ENCODE measurements at places on chromosomes 7 and 10.
A peak's percentile ranks its signal among the peaks of the same experiment; 100 is the strongest.

DNA sequence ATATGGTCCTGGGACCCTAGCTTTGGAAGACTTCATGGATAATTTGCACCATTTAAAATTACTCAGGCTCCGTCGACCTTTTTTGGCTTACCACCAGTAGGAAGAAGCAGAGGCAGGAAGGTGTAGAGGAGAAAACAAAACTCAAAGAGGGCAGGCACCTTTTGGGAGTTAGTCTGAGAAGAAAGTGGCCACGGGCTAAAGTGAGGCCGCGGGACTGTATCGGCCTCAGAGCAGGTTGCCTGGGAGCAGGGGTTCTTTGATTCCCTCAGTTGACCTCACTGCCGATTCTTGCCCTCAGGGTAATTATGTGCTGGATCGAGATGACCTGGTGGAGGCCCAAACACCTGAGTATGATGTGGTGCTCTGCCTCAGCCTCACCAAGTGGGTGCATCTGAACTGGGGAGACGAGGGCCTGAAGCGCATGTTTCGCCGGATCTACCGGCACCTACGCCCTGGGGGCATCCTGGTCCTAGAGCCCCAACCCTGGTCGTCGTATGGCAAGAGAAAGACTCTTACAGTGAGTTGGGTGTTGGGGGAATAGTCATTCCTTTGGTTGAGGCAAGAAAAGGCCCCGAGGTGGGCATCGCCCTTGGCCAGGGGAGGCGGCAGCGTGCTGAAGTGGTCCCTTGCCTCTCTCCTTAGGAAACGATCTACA lies 3.1 kb downstream of the MEPCE start:
- no peak for DNase-seq

- DNase-seq, result no peak
These were observed 11.9 kb downstream of the EZH2 start for GRCh38 chr7:148872188-148872587.

GRCh38 chr7:127870231-127870907 lies 160.9 kb downstream of the LRRC4 start:
- no peak for DNase-seq

DNA sequence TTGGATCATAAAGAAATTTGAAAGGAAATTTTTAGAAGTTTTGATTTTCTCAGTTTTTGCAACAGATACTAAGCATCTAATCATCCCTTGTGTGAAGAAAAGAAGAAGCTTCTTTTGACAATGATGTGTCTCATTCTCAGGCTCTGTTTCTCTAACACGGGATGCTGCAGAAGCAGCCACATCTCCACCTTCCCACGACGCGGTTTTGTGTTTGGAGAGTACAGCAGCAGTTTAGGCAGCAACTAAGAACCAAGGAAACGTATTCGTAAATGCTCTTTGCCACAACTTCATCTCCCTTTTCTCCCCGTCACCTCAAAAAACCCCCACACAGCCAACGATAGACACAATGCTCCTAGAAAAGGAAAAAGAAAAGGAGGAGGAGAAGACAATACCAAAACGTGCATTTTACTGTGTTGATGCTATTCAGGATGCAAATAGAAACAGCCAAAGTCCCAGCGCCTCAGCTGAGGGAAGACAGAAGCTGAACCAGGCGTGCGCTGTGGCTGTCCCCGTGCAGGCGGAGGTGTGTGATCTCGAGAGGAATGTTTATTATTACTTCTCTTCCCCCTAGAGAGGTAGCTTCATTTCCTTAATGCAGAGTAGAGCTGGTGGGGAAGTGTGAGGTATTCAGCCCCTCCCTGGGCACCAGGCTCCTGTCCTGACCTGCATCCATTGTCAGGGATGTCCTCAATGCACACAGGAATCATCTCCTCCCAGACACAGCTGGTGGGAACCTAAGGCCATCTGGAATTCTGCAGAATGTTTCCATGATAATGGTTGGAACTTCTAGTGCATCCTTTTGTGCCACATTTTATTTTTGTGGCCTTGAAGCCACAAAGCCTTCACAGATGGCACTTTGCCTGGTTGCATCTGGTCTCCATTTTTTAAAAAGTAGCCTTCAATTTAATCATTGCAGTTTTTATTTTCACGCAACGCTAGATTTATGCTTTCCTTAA lies 174.6 kb upstream of the KLF6 start:
- DNase-seq, result no peak

- DNase-seq, result no peak
These were observed 352.0 kb downstream of the PCLO start for GRCh38 chr7:82810558-82811259.

DNA sequence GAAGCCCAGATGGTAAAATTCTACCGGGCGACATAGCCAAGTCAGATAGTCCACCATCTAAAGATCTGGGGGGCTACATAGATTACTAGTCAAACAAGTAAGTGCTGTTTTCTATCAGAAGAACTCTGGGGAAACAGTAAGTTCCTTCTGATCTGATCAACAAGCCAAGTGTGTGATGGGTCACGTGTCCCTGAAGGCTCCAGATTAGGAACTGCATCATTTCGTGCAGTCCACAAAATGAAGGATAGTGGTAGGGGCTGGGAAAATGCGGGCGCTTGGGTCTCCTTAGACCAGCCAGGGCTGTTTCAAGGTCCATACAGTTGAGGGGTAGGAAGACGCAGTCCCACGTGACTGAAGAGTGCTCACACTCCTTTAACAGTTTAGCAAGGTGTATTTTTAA lies 1.8 kb upstream of the CHN2 start:
- DNase-seq, result no peak

DNA sequence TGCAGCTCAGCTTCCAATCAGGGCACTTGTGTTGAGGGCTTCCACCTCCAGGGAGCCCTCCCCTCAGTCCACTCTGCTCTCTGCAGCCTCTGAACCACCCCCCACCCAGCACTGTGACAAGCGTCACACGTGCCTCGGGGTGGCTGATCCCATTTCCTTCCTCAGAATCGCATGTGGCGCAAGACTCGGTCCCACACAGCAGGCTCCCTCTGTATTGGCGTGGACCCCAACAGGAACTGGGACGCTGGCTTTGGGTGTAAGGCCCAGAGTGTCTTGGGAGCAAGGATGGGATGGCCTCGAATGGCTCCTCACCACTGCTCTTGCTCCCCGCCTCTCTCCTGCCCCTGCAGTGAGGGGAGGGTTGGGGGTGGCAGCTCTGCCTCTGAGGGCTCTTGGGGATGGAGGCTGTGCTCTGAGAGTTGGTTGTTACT lies 4.1 kb downstream of the CPA1 start:
- no peak for DNase-seq

GRCh38 chr7:1260244-1260635 lies 27.6 kb downstream of the UNCX start:
- no peak for DNase-seq

DNA sequence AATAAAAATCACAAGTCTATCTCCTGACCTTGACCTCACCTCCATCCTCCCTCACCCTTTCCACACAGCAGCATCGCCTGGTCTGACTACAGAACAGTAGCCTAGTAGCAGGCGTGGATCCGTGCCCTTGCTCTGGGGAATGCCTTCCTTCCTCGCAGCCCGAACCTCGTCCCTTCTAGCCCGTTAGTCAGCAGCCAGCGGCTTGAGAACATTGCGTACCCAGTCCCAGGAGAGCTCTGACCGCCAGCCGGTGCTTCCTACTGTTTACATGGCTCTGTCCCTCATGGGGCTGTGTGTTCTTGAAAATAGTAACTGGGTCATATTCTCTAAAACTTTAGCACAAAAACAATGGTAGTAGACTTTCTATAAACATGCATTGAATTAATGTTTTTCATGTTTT lies 682.7 kb upstream of the IGFBP3 start:
- DNase-seq, result no peak

DNA sequence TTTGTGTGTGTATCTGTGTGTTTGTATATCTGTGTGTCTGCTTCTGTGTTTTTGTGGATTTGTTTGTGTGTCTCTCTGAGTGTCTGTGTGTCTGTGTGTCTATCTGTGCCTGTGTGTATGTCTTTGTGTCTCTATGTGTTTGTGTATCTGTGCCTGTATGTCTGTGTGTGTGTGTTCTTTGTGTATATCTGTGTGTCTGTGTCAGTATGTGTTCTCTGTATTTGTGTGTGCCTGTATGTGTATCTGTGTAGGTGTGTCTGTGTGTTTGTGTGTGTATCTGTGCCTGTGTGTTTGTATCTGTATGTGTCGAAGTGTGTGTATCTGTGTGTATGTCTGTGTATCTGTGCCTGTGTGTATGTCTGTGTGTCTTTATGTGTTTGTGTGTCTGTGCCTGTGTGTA lies 118.2 kb downstream of the SH2D4B start:
- DNase-seq, result no peak

DNA sequence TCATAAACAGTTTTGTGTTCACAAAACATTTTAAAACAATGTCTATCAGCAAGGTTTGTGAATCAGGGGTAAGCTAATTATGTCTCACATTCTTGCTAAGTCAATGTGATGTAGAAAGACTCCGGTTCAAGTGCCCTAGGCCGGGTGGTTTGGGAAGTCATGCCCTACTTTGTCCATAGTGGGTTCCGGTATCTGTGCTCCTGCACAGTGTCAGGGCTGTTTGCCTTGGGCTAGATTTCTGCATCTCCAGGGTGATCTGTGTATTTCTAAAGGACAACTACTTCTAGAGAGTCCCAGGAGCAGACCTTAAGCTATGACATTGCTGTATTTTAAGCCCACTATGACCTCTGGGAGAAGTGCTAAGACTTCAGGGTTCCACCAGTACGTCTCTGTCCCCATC lies 504.1 kb downstream of the PLXNA4 start:
- no peak for DNase-seq

GRCh38 chr10:5081091-5081490 lies 13.1 kb upstream of the AKR1C3 start:
- DNase-seq, result no peak

DNA sequence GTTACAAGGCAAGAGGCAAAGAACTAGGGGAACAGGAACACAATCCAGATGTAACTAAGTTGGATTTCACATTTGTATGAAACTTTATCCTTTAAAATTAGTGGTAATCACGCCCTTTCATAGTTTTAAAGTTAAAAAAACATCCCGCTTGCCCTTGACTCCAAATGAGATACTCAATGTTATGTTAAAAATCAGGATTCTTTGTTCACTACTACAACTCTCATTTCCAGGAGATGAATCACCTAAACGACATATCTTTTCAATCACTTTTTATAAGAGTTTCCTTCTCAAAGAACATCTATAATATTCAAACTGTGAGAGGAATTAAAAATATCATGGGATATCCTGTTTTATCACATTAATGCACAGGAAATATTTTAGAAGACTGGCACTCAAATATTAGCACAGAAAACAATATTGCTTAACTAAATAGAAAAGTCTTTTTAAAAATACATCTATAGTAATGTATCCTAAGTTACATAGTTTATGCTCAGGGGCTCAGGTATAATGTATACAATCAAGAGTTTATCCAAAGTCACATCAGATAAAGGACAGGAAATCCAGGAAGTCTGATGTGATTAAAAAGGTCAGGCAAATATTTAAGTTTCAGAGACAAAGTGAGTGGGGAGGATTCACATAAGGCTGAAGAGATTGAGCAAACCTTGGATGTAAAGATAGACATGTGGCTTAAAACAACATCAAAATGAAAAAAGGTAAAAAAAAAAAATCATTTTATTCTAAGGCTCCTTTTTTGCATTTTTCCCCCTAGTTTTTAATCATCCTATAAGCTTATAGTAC lies 41.9 kb downstream of the CADPS2 start:
- no peak for DNase-seq

DNA sequence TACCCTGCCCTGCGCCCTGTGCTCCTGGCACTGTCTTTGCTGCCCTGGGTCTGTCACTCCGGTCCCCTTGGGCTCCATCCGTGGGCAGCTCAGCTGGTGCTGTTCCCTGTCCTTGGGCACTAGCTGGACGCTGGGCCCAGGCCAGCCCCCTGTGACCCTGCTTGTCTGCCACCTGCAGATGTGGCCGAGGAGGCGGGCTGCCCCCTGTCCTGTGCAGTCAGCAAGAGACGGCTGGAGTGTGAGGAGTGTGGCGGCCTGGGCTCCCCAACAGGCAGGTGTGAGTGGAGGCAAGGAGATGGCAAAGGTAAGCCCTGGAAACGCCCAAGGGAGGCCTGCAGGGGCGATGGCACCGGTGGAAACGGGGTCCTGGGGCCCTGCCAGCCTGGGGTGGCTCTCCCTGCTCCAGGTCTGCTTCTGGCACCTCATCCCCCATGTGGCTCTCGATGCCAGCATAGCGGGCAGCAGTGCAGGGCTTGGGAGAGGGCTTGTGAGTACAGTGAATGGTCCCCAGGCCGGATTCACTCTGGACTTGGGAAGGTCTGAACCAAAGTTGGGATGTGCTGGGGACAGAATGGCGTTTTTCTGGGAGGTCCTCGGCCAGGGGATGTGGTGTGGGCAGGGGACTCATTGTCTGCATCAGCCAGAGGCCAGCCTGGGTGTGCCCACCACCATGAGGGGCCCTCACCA lies 26.2 kb upstream of the CSGALNACT2 start:
- DNase-seq, result no peak

DNA sequence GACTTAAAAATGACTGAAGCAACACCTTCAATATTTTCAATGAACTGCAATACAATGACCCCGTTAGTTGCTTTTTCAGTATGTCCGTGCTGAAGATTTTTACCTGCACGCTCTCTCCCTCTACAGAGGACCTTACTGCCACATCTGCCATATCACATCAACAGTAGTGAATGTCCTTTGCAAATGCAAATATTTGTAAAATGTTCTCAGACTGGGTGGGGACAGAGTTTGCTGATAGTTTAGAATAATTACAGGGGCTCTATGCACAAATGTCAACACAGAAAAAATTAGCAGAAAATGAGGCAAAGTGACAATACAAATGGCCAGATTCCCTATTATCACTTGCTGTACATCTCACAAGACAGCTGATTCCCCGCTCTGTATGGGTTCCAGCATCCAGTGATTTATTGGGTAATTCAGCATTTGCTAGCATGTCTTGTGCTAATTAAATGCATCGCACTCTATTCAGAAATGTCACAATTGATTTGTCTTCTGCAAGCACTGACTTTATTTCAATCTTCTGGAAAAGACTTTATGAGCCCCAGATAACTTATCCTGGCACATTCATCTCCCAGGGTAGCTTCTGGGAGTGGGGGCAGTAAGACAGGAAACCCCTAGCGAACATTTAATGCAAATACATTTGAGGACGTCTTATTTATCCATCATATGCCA lies 69.1 kb upstream of the PTER start:
- no peak for DNase-seq

- no peak for DNase-seq
These were observed 15.2 kb downstream of the IL2RA start for GRCh38 chr10:6046773-6047611.

- DNase-seq, result no peak
These were observed 12.6 kb downstream of the CASP7 start for GRCh38 chr10:113692271-113692670.

- no peak for DNase-seq
These were observed 11.0 kb downstream of the NXPH1 start for GRCh38 chr7:8444468-8444769.

GRCh38 chr10:102644066-102644645 lies at the start of gene TRIM8:
Gene TRIM8 (plus strand): TSS chr10:102644479. CDS start chr10:102644618, 139 bp downstream.
- DNase-seq, result peak; percentile 59

GRCh38 chr10:26479766-26480492 lies 41.8 kb downstream of the APBB1IP start:
- DNase-seq, result peak; percentile 23

GRCh38 chr10:128571745-128572144 lies 445.5 kb upstream of the MKI67 start:
- no peak for DNase-seq

- no peak for DNase-seq
These were observed 53.6 kb downstream of the SEC61G start for GRCh38 chr7:54705436-54705835.

GRCh38 chr10:114943000-114943399 lies 5.0 kb downstream of the TRUB1 start:
- DNase-seq, result no peak

Data from activated naive CD4-positive, alpha-beta T cell treated with Interleukin-2 at 50 U/mL for 16 hours (primary cell).